Stimulated activated CD4-positive, alpha-beta T cell treated with anti-CD3 and anti-CD28 coated beads, Interleukin-12 subunit alpha, Interleukin-12 subunit beta, amount 100 ng/mL, for 4 hours (primary cell): ENCODE measurements at places on chromosomes 13 and 19.

DNA sequence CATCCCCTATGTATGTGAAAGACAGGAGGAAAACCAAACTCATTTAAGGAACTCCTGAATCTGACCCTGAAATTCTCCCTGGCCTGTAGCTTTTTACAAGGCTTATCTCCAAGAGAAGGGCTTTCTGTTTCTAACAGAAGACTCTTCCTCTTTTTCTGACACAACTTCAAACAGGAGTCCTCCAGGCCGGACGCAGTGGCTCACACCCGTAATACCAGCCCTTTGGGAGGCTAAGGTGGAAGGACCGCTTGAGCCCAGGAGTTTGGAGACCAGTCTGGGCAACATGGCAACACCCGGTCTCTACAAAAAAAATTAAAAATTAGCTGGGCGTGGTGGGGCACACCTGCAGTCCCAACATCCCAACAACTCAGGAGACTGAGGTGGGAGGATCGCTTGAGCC lies 41.9 kb downstream of the CARS2 start:
- DNase-seq = no peak

- DNase-seq = peak; percentile 76
Observed at GRCh38 chr19:39110263-39110967, 15.2 kb upstream of the PAK4 start.

GRCh38 chr13:89496478-89496877 lies 1825.3 kb downstream of the SLITRK5 start:
- no peak for DNase-seq

- DNase-seq = no peak
Observed at GRCh38 chr19:51089786-51090185, 7.1 kb upstream of the KLK14 start.

DNA sequence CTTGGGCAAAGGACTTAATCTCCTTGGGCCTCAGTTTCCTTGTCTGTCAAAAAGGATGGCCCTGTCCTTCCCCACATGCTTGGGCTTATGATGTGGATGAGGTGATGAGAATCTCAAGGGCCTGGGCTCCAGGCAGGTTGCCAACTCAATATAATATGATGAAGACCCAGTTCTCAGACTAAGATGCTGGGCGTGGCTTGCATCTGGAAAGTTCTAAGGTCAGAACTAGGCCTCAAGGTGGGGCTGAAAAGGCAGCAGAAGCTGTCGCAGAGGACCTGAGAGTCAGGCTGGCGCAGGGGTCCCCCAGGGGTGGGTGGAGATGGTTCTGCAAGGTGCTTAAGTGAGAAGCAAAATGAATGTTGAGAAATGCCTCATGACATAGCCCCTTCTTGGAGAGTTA lies 58.8 kb downstream of the RGCC start:
- DNase-seq = no peak
